ENCODE measurements at places on chromosomes 3 and 15.

DNA sequence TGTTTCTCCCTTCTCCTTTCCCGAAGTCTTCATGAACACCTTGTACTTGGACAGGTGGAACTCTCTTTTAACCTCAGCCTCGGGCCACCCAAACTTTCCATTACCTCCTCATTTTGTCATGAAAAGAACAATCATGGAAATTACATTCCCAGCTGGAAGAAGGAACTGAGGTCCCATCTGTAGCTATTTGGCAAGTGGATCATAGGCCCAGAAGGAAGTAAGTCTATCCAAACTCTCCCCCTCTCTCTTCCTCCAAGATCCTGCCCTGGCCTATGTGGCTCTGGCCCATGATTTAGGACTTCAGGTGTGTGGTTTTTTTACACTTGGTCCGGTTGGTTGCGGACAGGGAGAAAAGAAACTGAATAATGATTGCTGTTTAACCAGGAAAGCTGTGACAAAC is 44.1 kb downstream of the ITGB5 start:
- DNase-seq: no peak

DNA sequence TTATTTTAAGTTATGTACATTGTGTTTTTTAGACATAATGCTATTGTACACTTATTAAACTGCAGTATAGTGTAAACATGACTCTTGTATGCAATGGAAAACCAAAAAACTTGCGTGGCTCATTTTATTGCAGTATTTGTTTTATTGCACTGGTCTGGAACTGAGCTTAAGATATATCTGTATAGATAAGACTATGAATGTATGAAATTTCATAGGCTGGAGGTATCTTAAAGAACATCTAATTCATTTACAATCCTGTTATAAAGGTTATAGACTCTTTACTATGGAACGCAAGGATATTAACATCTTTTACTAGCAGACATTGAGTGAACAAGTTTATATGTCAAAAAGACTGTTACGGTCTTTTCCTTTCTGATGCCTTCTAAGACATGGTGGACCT is 459.4 kb downstream of the IL5RA start:
- no peak for DNase-seq

DNA sequence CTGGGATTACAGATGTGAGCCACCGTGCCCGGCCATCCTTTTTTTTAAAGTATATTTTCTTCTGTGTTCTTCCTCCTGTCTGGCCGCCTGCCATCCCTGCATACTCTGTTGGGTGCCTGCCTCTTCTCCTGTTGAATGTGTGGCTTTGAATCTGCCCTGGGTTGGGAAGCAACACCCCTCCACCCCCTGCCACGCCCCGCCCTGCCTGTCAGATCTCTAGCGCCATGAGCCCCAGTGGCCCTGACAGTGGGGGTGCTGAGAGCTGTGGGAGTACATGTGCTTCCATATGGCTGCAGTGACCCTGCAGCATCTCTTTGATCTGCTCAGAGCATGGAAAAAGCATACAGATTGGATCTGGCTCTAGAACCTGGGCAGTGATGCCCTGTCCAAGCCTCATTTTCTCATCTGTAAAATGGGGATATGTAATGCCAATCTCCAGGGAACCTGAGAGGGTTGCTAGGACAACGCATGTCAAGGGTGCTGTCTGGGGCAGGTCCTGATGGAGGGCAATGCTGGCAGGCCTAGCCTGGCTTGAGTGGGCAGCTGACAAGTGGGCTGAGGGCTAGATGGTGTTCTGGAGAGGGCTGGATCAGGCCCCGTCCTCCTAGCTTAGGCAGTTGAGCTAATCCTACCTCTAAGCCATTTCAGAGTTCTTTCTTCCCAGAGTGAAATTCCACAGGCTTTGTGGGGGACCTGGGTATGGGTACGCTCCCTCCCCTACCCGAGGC is 23.9 kb downstream of the CCDC13 start:
- no peak for DNase-seq

GRCh38 chr3:128967748-128968355 is 26.0 kb downstream of the CFAP92 start:
- no peak for DNase-seq

GRCh38 chr3:140128631-140129030 is 193.6 kb downstream of the CLSTN2 start:
- DNase-seq: no peak

- no peak for DNase-seq
Measured at GRCh38 chr3:43707998-43708397, 17.3 kb downstream of the ABHD5 start.

GRCh38 chr3:192597913-192598312 is 129.4 kb downstream of the FGF12 start:
- no peak for DNase-seq

GRCh38 chr15:70014860-70015490 is 82.7 kb downstream of the TLE3 start:
- DNase-seq: no peak

- no peak for DNase-seq
Measured at GRCh38 chr15:100890850-100891249, 11.2 kb downstream of the ALDH1A3 start.

- DNase-seq: no peak
Measured at GRCh38 chr15:60793656-60794055, 314.7 kb upstream of the ICE2 start.

DNA sequence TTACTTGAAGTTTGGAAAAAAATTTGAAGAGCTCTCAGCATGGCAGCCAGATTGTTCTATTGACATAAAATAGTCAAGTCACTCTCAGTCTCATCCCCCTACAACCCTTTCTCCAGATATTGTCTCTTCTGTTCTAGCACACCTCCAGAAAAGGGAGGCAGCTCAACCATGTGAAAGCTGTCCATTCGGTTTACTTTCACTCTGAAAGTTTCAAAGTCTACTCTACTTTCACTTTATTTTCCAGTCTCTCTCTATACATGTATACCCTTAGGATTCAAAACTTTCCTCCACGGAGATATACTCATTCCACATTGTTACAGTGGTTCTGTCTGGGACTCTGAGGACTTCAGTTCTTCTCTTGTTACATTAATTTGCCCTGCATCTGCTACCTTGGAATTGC is 111.0 kb upstream of the STAC start:
- no peak for DNase-seq

DNA sequence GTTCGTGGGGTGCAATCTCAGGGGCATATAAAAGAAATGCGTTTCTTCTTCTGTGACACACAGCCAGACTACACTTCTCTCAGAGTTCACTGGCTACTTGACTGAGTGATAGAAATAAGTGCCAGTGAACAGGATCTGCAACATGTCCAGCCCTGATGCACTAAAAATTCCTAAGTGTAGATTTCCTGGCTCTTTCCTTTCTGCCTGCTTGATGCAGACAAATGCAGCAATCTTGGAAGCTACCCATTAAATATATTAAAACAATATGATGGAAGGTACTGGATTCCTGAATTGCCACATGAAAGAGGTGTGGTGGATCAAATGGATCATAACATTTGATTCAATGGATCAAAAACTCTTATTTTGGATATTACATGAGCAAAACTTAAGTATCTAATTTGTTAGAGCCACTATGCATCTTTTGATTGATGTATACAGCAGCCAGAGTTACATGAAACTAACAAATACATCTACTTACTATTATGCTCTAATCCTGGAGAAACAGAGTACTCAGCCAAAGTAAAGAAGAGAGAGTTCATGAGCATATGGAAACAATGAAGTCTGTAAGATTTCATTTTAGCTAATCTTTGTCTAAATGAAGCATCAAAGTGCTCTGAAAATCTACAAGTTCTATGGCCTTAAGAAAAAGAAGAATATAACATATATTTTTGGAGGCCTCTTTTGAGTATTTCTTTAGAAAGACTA is 222.6 kb downstream of the ZNF385D start:
- DNase-seq: no peak

- no peak for DNase-seq
Measured at GRCh38 chr3:132879656-132880055, 157.4 kb upstream of the NPHP3 start.

DNA sequence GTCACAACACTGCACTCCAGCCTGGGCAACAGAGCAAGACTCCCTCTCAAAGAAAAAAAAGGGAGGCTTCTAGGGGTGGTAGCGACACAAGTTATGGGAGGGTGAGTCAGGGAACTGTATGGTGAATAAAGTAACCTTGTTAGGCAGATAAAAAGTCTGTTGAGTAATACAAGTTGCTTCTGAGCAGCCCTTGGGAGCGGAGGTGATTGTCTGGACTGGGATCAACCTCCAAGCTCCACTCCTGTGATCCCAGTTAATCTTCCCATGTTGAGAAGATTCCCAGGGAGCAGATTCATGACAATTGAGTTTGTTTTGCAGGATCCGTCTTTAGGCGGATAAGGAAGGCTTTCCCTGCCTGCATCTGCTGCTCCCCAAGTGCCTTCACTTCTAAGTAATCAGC is 335.9 kb downstream of the THSD4 start:
- DNase-seq: no peak

- no peak for DNase-seq
Measured at GRCh38 chr3:177069514-177070329, 127.6 kb downstream of the TBL1XR1 start.

DNA sequence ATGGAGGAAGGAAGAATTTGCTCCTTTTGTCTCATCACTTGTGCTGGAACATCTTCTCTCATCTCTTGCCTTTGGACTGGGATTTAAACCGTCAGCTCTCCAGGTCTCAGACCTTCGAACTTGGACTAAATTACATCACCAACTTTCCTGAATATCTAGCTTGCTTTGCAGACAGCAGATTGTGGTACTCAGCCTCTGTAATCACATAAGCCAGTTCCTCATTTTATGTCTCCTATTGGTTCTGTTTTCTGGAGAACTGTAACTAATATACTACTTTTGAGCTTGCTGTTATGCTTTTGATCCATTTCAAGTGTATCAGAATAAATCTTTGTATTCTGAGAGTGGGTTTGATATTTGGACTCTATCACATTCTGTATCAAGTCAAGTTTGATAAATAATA is 164.3 kb upstream of the VEPH1 start:
- no peak for DNase-seq

GRCh38 chr3:156341831-156342416 is 213.0 kb downstream of the SSR3 start:
- no peak for DNase-seq

DNA sequence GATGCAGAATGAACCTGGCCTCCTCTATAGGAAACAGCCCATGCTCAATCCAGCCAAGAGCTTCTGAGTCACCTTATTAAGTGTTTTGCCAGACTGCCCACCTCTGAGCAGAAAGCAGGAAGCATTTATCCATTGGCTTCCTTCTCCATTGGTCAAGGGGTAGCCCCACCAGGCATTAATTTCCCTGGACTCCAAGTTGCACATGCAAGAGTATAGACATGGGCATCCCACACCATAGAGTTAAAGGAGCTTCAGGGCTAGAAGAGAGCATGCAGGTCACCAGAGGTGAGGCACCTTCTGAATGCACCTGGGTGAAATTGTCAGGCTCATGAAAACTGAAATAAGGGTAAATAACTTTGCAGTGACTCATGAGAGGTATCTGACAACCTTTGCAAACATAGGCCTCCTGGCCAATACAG is 230.8 kb upstream of the STAC start:
- DNase-seq: no peak

DNA sequence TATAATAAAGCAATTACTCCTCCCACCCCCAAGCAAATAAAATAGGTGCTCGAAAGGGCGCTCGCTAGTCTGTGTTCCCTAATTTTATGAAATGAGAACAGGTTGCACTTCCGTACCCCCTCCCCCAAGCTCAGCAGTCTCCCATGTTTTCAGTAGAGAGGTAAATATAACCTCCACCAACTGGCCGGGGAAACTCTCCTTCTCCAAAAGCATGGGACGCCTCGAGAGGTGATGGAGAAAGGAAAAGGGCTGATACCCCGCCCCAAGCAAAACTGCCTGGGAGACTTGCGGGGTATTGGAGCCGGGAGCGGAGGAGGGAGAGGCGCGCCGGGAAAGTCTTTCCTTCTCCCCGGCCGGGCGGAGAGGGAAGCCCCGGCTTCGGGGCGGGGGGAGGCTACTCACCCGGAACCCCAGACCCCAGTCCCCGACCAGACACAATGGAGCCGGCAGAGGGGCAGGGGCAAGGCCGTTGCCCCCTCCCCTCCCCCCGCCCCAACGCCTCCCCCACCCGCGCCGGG is 605 bp downstream of the DCUN1D1 start:
- peak; percentile 6 for DNase-seq

- DNase-seq: no peak
Measured at GRCh38 chr3:170419557-170420087, 954 bp downstream of the CLDN11 start.

GRCh38 chr3:195063581-195064193 is 207.3 kb downstream of the XXYLT1 start:
- DNase-seq: no peak

DNA sequence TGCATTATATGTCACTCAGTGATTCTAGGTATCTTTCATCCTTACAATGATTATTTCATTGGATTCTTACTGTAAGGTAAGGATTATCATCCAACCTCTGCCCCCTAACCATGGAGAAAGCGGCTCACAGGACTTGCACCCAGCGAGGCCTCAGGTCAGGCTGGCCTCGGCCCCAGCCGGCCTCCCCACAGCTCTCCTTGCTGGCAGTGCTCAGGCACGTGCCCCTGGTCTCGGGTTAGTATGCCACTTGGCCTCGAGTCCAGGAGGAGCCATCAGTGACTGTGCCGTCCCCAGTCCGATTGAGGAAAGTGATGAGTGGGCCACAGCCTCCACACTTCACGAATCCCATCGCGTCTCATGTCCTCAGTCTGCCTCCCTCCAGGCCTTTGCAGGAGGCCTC is 35.7 kb upstream of the GABRG3 start:
- no peak for DNase-seq

DNA sequence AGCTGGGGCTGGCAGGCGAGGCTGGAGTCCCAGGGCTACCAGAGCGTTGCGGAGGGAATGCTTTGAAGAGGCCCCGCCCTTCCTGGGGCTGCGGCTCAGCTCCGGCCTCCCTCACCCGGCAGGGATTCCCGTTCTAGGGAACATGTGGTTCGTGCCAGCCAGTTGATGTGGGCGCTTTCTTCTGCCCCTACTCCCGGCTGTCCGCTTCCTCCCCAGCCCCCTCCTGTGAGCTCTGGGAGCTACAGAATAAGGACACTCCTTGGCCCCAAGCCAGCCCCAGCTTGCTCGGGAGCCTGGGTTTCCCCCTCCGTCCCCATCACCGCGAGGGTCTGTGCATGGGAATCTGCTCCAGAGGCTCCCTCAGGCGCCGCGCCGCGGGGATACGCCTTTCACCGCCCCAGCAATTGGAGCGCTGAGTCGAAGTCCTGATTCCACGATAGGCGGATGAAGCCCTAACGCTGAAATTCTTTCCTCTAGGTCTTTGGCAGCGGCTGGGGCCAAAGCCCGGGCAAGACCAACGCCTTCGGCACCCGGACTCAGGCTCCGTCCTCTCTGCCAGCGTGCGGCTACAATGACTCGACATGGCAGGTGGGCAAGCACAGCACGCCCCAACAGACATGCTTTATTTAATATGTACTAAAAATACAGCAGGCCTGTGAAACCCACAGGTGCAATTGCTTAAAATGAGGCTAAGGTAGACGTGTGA is 69.5 kb downstream of the KLF15 start:
- no peak for DNase-seq

DNA sequence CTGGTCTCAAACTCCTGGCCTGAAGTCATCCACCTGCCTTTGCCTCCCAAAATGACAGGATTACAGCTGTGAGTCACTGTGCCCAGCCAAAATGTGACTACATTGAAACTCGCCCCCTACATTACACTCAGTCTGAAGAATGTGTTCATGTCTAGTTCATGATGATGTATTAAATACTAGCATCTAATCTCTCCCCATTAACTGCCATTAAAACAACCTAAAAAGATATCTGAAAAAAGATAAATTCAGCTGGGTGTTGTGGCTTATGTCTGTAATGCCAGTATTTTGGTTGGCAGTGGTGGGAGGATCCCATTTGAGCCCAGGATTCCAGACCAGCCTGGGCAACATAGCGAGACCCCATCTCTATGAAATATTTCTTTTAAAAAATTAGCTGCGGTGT is 159.4 kb downstream of the PCCB start:
- no peak for DNase-seq
